ENCODE measurements at places on chromosomes 6 and 20.

GRCh38 chr6:45678285-45678607 lies 300.5 kb upstream of the SUPT3H start:
- no peak for DNase-seq

DNA sequence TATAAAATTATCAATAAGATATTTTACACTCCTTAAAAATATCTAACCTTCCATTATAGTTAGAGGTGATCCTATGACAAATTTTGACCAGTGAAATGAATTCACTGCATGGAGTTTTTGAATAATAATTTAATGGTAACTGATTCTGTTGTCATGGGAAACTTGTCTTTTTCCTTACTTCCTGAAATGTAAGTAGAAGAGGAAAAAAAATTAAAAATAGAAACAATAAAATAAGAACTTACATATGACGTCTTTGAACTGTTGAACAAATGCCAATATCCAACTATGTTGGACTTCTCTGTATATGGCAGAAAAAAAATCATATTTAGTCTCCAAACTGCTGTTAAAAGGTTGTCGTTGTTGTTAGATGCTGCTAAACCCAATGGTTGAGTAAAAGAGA lies 26.3 kb downstream of the PPP1R14C start:
- no peak for DNase-seq

DNA sequence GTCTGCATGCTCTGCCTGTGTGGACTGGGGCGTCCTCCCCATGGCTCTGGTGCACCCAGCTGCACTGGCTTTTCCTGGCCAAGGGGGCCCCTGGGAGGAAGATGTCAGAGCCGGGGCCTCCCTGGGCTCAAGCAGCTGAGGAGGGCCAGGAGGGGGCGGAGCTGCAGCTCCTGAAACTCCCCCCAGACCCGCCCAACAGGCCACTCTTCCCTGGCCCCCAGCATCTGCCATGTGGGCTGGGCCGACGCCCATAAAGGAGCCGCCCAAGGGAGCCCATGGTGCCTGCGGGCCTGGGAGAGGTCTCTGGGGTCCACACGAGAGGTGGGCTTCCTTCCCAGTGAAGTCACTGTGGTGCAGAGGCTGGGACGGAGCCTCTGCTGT lies 4.0 kb downstream of the RBBP8NL start:
- no peak for DNase-seq

GRCh38 chr20:51199920-51200319 lies 177.0 kb upstream of the KCNG1 start:
- DNase-seq, result no peak

GRCh38 chr6:52551483-52552277 lies 25.2 kb downstream of the TRAM2 start:
- DNase-seq, result no peak

DNA sequence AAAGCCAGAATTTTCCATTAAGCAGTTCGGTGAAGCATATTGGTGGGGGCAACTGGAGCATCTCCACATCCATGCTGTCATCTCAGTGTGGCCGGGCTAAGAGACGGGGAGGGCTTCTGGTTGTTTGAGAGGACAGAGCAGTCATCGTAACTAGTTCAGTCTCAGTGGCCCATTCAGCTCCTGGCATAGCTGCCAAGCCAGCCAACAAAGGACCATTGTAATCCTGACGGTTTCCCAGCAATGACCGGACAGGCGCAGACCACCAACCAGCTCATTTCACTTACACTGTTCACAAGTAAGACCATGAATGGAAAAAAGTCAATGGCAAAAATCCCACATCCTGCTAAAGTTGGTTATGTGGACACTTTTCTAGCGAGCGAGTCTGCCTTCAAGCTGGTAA lies 14.9 kb upstream of the HDDC2 start:
- DNase-seq, result no peak

DNA sequence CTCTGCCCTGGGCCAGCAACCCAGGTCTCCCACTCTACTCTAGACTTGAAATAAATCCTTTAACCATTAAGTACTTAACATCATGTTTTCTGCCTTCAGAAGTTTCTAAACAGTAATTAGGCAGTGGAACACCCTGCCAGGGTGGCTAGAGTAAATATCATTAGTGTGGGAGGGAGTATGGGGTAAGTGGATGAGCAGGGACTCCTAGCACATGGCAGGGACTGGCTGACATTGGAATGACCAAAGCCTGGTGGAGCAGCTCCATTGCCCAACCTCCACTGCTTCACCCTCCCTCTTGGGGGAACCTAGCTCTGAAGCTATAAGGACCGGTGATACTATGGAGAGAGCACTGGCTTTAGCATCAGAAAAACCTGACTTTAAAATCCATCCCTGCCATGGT lies 167.1 kb downstream of the MAFB start:
- DNase-seq, result no peak

GRCh38 chr20:59269411-59270025 lies 30.9 kb upstream of the EDN3 start:
- DNase-seq, result no peak

GRCh38 chr6:129130959-129131681 lies 248.2 kb downstream of the LAMA2 start:
- DNase-seq, result no peak

DNA sequence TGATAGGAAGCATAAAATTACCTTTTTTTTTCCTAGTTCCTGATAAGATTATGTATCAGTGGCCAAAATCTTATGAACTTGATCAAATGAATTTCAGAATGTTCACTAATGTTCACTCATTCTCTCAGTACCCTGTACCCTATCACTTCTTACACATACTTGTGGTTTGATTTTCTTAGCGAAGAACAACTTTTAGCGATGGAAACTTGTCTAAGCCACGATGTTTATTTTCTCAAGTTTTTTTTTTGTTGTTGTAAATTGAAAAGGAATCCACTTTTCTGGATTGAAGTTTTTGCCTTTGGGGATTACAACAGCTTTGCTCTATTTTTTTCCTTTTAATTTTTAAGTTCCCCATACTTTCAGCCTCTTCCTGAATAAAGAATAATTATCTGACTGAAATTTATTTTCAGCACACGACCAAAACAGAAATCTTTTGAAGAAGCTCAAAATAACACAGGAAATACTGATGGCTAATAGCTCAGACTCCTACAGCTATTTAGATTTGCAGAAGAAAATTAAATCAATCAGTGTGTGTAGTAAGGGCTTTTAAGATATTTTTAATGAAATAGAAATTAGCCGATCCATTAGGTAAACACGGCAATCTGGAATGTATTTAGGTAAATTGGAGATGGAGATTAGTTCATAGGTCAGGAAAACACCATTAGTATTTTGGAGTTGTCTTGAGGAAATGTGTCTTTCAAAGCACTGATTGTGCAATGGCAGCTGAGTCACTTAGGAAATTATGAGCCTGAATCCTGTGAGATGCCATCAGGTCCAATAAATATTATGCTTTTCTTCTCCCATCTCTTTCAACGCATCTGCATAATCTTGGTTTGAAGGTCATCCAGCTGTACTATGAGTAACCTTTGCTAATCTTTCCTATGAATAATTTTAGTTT lies 217.5 kb downstream of the GJA1 start:
- DNase-seq, result no peak

GRCh38 chr20:24875078-24875477 lies 74.0 kb upstream of the CST7 start:
- DNase-seq, result no peak

- no peak for DNase-seq
Observed at GRCh38 chr6:89145091-89145955, 532 bp upstream of the PM20D2 start.

All from CD4-positive, alpha-beta T cell treated with Interferon gamma for 1 hour (primary cell).